Stimulated activated CD4-positive, alpha-beta T cell treated with anti-CD3 and anti-CD28 coated beads, Interleukin-1b, Interleukin-23, amount 100 ng/mL, for 48 hours (primary cell): ENCODE measurements at places on chromosomes 13 and 19.

DNA sequence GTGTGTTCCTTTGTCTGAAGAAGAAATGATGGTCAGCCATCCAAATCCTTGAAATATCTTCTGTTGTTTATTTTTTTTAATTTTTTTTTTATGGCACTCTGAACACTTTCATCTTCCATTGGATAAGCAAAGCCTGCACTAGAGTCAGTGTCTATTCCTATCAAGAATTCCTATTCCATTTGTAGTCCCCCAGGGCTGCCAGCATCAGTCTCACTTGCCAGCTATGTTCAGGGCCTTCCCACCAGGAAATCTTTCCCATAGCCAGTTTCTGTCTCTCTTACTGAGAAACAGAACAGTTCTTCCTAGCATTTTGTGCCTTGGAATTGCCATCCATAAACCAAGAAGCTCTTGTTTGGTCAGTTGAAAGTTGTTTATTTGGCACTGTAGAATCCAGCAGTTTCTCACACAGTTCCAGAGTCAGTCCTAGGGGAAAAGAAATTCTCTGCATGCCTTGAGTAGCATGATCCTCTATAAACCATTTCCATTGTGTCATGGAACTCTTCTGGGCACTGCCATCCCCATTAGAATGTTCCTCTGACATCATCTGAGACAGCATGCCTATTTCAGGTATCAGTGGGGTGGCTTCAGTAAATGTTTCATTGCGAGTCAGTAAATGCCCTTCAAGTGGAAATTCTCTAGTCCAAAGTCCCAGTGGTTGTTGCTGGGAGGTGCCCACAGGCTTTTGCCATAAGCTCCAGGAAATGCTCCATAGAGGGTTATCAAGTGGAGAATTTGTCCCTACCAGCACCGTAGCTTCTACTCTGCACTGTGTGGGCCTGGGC is 18.7 kb upstream of the SPRYD7 start:
- no peak for DNase-seq

DNA sequence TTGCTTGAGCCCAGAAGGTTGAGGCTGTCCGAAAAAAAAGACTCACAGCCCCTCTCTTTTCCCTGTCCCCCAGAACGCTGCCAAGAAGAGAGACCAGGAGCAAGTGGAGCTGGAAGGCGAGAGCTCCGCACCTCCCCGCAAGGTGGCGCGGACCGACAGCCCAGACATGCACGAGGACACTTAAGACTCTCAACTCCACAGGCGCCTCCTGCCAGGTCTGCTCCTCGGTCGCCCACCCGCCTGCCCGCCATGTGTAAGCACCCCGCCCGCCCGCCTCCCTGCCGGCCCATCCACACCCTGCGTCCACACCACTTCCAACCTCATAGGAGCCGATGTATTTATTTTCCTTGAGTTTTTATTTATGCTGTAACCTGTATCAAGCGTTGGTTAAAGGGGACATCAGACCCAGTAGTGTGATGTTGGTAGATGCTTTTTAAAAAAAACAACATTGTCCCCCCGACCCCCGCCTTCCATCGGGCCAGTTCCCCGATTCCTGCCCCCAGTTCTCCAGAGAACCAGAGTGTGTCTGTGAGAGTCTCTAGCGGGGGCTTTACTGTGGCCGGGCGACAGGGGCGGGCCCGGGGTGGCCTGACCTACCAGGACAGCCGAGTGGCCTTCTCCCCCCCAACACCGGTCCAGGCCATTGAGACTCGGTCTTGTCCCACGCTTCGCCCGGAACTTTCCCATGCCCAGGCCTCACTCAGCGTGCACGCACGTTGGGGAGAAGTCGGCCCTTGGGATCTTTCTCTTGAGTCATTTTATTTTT is 10.3 kb downstream of the DDA1 start:
- no peak for DNase-seq

DNA sequence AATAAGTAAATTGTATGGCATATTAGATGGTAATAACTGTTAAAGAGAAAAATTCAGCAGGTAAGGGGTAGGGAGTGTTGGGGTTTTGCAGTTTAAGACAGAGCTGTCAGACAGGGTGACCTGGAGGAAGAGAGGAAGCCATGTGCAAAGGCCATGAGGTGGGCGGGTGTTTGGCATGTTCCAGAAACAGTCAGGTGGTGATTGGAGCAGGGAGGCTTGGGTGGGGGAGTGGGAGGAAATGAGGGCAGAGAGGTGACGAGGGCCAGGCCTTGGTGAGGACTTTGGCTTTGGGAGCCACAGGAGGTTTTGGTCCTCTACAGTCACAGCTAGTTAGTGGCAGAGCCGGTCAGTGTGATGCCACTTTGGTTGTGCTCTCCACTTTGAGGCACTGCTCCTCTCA is 20.1 kb downstream of the RYR1 start:
- no peak for DNase-seq

DNA sequence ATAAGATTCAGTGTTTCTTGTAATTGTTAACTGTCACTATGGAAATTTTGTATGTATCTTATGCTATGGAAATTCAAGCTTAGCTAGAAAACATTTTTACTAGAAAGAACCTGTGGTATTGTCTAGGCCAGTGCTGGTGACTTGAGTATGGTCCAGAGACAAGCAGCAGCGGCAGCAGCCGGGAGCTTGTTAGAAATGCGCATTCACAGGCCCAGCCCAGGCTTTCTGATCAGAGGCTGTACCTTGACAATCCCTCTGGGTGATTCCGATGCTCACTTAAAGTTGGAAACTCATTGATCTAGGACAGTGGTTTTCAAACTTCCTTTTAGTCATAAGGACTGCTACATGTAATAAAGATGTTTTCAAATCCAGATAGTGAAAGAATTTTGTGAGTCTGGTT is 287.4 kb downstream of the SHISA2 start:
- no peak for DNase-seq

DNA sequence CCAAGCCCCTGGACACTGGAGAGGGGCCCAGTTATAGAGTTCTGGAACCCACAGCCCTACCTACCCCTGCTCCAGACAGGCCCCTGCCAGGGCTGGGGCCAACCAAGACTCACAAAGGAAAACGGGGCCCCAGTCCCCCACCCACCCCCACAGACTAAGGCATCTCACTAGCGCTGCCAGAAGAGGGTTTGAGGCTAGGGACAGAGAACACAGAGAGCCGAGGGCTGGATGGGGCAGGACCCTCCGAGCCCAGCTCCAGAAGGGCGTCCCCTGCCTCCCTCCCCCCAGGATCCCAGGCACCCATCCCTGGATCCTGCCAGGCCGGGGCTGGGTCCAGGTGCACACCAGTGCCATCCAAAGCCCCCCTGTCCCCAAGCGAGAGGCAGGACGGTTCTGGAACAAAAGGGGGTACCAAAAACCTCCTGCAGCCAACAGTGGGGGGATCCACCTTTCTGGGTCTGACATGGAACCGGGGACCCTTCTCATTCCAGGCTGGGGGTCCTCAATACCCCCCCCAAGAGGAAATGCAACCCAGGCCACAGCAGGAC is 4.4 kb upstream of the REXO1 start:
- DNase-seq = no peak

GRCh38 chr19:42267644-42268141 is 1.4 kb upstream of the CIC start:
- no peak for DNase-seq

GRCh38 chr13:30071969-30072817 is 221.8 kb upstream of the UBL3 start:
- no peak for DNase-seq

GRCh38 chr13:26727633-26728032 is 33.0 kb downstream of the GPR12 start:
- DNase-seq = no peak

DNA sequence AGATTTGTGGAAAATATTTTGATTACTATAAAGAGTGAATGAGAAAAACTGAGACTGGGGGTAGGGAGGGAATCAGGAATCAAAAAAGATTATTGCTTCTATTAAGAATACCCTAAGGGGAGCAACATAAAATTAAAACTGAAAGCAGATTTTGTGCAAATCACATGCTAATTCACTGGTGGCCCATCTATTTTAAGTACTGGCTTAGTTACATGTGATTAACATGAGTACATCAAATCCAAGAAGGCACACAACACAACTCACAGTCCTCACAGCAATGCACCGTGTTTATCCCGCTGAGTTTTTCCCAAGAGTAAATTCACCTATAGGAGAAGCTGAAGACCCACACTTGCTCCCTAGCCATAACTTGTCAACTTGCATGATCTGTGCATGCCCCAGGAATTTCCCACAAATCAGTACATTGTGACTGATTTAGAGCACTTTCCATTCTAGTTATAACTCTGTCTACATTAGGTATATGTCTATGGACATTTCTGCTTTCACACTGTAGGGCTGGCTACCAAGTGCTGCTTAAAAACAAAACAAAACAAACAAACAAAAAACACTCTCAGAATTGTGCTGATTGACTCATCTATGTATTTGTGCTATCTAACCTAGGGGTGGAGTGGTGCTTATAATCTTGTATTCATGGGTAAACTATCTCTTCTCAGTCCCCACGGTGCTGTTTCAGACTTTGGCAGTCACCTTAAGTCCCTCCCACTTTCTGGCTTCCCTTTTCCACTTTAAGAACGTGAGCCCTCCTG is 24.3 kb downstream of the AMER2 start:
- no peak for DNase-seq

DNA sequence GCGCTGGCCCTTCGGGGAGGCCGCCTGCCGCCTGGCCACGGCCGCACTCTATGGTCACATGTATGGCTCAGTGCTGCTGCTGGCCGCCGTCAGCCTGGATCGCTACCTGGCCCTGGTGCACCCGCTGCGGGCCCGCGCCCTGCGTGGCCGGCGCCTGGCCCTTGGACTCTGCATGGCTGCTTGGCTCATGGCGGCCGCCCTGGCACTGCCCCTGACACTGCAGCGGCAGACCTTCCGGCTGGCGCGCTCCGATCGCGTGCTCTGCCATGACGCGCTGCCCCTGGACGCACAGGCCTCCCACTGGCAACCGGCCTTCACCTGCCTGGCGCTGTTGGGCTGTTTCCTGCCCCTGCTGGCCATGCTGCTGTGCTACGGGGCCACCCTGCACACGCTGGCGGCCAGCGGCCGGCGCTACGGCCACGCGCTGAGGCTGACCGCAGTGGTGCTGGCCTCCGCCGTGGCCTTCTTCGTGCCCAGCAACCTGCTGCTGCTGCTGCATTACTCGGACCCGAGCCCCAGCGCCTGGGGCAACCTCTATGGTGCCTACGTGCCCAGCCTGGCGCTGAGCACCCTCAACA is 1.2 kb downstream of the F2RL3 start:
- DNase-seq = no peak

- DNase-seq = no peak
These were observed 450.4 kb downstream of the FGF9 start for GRCh38 chr13:22121146-22121739.

- DNase-seq = no peak
These were observed 4.1 kb upstream of the C13orf46 start for GRCh38 chr13:113977976-113978375.

DNA sequence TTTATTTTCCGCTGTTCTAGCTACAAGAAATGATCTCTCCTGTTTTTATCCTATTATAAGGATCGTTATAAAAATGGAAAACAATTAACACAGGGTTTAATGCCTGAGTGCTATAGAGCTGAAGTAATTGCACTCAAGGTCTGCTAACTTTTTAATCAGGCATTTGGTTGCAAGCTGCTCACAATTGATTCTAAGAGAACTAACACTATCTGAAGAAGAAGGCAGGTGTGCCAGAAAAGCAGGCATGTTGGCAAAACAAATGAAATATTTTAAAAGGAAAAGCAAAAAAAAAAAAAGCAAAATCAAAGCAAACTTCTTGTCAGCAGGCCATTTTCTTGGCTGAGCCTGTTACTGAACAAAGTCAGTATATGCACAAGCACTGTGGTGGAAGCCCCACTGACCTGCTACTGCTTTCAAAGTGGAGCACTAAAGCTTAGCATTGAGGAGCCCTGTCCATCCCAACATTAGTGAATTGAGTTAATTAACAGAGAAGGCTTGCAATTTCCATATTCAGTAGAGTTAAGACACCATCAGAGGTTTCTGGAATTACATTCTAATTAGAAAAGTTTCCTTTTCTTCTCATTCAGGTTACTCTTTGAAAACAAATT is 574.2 kb downstream of the PCDH9 start:
- DNase-seq = no peak

GRCh38 chr13:21051675-21052074 is 9.7 kb downstream of the LATS2 start:
- no peak for DNase-seq

GRCh38 chr19:9883764-9884163 is 48.6 kb downstream of the PIN1 start:
- no peak for DNase-seq

- no peak for DNase-seq
These were observed 6.6 kb upstream of the FBXW9 start for GRCh38 chr19:12703046-12703445.

DNA sequence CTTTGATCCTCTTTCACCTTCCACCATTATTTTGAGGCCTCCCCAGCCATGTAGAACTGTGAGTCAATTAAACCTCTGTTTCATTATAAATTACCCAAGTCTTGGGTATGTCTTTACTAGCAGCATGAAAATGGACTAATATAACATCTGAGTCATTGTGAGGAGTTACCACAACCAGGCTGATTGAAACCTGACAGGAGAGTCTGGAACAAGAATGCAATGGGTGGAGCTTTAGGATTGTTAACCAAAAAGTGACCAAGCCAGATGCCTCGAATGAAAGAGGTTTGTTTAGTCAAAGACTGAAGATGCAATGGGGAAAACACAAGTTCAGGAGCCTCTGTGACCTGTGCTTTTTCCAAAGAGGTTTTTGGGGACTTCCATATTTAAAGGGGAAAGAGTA is 659.0 kb downstream of the SLITRK6 start:
- no peak for DNase-seq

GRCh38 chr13:46051968-46052318 is 603 bp downstream of the ZC3H13 start:
- DNase-seq = no peak

DNA sequence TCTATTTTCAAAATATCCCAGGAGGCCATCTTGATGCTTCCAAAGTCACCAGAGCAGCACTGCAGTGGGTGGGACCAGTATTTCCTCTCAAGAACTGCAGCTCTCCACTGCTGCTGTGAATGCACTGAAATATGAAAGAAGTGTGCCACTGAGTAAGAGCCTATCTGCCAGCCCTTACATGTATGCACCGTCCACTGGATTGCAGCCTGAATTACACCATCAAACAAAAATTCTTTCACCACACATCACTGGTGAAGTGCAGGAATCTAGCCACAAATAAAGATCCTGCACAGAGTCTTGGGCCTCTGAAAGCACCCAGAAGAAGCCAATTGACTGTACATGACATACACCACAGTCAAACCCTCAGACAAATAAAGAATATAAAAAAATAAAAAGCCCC is 249.0 kb downstream of the LHFPL6 start:
- no peak for DNase-seq

DNA sequence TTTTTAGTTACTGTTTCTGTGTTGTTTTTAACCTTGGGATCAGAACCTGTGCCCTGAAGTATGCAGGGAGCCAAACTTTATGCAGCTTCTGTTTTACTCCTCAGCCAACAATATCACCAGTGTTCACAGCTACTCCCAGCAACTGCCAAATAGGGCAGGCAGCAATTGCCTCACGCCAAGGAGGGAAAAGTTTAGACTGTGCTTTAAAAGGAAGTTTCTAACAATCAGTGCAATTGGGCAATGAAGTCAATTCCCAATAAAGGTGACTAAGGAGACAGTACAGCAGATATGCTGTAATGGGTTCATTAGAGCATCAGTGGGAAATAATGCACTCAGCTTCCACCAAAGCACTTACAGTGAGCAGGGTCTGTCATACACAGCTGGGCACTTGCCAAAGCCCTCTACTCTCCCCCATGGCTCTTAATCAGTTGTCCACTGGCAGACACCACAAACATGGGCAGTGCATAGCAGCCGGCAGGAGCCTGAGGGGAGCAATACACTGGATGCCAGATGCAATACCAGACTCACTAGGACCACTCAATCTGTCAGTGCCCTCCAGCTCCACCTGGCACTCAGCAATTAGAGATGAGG is 19.3 kb downstream of the ENOX1 start:
- DNase-seq = no peak
